ENCODE measurements at places on chromosomes 7 and 10.
A peak's percentile ranks its signal among the peaks of the same experiment; 100 is the strongest.

DNA sequence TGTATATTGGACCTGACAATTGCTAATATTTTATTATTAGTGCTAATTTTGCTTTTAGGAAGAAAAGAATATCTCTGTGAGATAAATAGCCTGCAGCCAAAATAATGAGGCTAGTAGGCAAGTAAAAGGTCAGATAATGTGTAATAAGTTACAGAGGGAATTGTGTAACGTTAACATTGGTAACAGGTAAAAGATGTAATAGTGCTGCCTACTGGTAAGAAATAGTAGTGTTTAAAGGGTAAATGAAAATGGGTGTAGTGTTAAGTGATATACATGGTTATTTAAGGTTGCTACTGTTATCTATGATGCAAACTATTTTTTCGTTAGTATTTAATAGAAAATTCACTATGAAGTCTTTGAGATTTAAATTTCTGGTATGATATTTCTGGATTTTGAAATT, 9.2 kb upstream of the FOXP2 start:
- no peak for DNase-seq

DNA sequence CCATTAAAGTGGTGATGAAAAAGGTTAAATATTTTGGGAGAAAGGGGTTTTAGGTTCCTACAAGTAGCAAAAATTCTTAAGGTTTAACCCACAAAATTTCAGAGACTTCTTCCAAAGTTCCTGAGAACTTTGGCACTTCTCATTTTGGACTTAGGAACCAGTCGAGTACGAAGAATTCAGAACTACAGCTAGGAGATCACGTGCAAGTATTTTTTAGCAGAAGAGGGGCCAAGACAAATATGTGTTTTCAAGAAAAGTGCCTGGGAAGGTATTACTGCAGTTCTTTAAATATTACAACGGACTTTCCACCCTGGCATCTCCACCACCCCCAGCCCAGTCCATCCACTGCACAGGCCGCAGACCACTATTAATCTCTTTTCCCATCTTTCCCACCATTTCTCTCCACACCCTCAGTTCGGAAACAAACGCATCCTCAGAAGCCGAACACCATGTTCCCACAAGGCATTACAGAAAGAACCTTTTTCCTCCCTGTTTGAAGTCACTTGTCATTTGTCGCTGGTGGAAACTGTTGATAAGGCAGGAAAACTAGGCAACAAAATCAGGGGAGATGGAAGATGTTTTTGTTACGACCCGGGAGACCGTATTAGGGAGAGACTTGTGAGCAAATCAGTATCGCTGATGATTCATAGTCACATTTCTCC, 7.1 kb downstream of the INHBA start:
- no peak for DNase-seq

DNA sequence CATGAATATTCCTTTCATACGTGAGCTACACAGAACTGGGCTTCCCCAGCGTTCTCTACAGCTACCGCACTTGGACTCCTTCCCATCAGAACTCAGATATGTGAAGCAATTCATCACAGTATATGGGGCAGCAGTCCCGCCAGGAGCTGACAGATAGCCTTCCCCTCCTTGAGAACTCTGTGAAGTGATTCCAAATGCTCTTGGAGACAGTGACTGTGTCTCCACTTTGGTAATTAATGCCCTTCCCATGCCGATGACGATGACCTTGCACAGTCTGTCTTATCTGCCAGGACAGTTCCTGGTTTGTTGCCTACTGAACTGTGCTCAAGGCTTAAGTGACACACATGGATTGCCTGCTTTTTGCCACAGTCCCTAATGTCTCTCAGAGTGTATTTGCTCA, 75.0 kb upstream of the AFAP1L2 start:
- no peak for DNase-seq

DNA sequence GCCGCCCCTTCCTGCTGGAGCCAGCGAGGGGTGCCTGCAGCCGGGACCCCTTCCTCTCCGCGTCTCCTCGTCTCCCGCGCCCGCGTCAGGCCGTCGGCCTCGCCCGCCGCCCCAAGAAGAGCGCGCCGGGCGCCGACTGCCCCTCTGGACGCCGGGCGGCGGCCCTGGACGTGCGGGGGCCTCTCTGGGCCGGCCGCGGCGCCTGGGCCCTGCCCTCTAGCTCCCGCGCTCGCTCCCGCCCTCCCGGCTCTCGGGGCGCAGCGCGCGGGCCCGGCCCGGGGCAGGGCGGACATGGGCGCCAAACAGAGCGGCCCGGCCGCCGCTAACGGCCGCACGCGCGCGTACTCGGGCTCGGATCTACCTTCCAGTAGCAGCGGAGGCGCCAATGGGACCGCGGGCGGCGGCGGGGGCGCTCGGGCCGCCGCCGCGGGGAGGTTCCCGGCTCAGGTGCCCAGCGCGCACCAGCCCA, 704 bp downstream of the ZNRF2 start:
- DNase-seq = peak; percentile 9

DNA sequence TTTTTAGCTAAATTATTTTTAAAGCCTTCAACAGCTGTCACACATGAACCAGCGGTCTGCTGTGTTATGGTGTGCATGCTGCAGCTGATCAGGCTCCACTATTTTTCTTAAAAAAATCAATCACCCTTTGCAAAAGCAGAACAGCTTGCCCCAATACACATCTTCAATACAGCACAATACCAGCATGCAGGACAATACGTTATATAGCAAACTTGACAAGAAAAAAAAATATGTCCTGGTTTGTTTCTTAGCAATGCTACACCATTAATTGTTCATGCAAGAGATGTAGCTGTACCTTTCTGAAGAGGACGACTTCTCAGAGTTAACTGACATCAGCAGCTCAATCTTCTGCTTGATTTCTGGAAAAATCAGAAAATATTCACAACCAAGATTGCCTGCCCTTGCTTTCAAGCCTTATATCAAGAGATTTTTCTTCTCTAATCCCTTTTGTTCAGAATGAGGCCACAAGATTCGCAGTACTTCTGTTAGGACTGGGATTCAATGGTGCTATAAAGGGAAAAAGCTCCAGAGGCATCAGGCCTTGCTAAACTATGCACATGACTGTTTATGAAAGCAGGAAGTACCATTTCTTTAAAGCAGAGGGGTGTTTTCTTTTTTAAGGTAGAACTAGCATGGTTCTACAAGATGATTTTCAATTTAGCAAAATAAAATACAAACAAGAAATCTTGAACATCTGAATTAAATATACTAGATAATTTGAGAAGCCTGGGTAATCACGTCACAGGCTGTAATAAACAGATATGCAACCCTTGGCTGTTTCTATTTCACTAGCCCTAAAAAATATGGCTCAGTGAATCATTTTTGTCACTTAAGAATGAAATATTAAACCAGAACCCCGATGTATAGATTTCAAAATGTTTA, 120.0 kb downstream of the SRPK2 start:
- DNase-seq = no peak

DNA sequence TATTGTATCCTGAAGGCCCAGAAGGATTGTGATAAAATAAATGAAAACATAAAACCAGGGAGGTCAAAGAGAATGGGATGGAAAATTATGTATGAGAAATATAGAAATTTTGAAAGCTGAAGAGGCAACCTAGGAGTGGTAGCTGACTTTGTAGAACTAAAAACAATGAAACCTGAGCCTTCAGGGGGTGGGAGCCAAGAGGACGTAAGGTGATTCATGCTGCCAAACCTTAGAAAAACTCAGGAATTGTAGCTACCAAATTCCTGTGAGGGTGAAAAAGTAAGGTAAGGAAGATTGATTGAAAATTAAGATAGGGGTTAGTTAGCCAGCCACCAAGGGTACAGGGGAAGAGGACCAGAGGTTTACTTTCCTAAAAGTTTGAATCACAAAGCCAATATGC, 213.2 kb downstream of the KCND2 start:
- no peak for DNase-seq

- DNase-seq = no peak
Observed at GRCh38 chr7:55574051-55574717, 1.9 kb upstream of the VOPP1 start.

GRCh38 chr10:74582566-74582965, 243.8 kb upstream of the KAT6B start:
- no peak for DNase-seq

GRCh38 chr7:51249991-51250390, 66.6 kb downstream of the COBL start:
- DNase-seq = no peak

GRCh38 chr7:32250471-32251260, 180.5 kb upstream of the PDE1C start:
- DNase-seq = no peak

DNA sequence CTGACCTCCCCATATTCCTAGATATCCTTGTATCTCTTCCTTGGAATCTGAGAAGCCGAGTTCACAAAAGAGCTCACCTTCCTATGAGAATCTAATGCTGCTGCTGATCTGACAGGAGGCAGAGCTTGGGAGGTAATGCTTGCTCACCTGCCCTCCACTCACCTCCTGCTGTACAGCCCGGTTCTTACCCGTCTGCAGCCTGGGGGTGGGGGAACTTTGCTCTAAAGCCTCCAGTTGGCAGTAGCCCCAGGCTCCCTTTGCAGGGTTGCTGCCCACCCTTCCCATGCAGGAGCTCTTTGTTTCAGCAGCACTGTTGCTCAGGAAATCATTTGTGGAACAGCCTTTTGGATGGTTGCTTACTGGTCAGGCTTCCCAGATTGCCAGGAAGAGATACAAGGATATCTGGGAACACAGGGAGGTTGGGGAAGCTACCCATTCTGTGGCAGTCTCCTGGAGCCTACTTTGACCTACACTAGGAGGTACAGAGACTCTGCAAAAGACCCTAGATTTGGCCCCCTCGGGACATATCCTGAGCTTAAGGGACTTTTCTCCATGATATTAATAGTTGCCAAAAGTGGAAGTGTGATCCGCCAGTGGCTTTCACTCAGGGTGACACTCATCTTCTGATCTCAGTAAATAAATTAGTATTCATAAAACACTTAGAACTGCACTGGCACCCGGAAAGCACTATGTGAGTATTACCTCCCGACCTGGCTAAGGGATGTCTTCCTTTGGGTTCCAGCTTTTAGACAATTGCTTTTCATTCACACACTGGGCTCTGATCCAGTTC, 363.7 kb upstream of the PODXL start:
- DNase-seq = no peak

GRCh38 chr10:71819441-71819861, 31.6 kb downstream of the PSAP start:
- DNase-seq = no peak

DNA sequence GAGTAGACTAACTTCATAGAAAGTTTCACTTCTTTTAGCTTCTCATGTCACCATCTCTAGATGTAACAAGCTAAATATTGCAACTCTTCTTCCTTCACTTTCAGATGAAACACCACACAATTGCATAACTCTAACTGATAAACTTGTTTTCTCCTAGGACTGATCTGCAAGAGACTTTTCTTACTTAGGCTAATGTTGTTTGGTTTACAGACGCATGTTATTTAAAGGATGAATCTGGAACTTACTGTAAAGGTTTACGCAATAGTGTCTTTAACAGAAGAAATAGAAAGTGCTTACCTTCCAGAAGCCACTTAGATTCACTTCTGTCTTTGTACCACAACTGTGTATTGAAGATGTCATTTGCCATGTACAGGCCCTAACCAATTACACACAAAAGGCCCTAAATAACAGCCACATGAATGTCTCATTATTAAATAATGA, 22.1 kb upstream of the ZC3HAV1 start:
- DNase-seq = no peak

- DNase-seq = no peak
Observed at GRCh38 chr7:139854124-139854511, 25.1 kb downstream of the TBXAS1 start.

GRCh38 chr10:28798428-28798955, 121.2 kb downstream of the BAMBI start:
- no peak for DNase-seq

- no peak for DNase-seq
Observed at GRCh38 chr7:31027161-31027965, 24.7 kb upstream of the ADCYAP1R1 start.

GRCh38 chr10:7185367-7185690, 225.5 kb downstream of the SFMBT2 start:
- DNase-seq = no peak

DNA sequence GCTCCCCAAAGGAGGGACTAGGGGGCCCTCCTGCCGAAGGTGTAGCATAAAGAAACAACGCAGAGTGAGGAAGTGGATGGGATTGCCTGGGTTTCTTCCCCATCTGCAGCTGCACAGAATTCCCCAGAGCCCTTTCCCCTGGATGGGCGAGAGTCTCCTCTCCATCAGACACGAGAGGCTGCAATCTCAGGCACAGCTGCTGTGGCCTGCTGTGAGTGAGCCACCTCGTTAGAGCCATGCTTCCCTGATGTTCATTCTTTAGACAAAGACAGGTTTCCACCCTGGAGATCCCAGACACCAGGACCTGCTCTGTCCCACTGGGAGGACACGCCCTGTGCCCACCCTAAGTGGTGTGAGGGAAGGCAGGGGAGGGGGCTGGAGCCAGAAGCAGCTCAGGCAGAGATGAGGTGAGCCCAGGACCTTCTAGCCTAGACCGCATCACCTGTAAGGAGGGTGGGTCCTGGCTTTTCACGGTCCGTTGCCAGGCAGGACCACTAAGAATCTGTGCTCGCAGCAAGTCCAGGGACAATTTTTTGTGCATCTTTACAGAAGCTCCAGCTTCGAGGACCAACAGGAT, 268.6 kb upstream of the TCERG1L start:
- DNase-seq = no peak

- no peak for DNase-seq
Observed at GRCh38 chr10:128097783-128098182, 28.4 kb downstream of the MKI67 start.

GRCh38 chr7:98317366-98318040, 36.0 kb downstream of the BRI3 start:
- DNase-seq = no peak

DNA sequence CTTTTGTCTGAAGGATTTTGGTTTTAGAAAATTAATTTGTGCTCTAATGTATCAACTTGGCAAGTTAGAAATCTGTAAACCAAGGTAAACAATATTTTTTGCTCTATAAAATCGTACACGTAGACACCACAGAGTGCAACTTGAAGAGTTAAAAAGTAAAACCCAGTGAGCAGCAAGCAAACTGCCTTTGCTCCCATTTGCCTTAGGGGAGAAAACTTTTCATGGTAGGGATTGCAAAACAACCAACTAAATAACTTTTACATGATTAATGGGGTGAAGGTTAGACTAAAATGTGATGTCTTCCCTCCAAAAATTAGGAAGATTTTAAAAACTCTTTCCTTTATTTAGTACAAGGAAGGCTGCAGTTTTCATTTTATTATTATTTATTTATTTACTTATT, 224.2 kb upstream of the LYZL1 start:
- no peak for DNase-seq

Data from stimulated activated CD8-positive, alpha-beta memory T cell treated with anti-CD3 and anti-CD28 coated beads, Interleukin-7, amount 100 ng/mL, for 1 hour (primary cell).